HT1080 (cell line): ENCODE measurements at places on chromosomes 3 and 15.
A peak's percentile ranks its signal among the peaks of the same experiment; 100 is the strongest.

- DNase-seq, result peak; percentile 33
These were observed 471.8 kb downstream of the MFSD1 start for GRCh38 chr3:159273608-159274007.

DNA sequence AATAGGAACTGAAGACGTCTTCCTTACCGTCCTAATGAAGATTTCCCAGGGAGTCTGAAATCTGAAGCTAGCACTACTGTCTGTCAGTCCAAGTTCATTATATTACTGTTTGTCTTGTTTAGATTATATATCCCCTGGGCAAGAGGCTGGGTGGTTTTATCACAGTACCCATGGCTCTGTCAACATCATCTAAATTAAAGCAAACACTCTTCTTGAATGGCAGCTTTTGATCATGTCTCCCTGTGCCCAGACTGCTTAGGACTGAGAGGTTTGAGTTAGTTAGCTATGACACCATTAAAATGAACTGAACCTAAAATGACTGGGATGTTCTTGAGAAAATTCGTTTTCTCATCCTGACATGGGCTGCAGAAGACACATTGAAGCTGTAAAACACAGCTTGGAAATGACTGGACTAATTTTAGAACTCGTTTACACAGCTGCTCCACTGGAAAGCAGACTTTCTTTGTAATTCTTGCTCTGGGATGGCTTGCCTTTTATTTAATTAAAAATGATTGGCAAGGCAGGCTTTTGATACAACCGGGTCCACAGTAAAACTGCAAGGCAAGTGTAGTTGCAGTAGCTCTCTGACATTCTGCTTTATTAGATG lies 243.5 kb downstream of the MFSD1 start:
- no peak for DNase-seq

- no peak for DNase-seq
These were observed 314.5 kb upstream of the COL8A1 start for GRCh38 chr3:99323940-99324339.

DNA sequence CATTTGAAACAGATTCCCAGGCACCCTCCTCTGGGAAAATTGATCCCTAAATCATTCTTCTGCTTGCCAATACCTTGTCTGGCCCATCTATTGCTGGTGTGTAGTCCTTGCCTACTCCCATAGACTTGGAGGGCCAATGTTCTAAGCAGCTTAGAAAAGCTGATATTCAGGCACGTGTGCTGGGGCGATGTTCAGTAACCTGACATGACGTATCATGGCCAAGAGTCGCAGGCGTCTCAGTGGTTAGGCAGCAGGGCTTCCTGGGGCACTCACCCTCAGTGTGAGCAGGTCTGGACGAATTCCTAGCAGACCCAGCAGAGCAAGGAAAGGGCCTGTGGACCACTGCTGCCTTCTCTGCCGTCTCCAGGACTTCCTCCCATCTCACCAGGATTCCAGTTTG lies 21.6 kb downstream of the EPHB1 start:
- no peak for DNase-seq

DNA sequence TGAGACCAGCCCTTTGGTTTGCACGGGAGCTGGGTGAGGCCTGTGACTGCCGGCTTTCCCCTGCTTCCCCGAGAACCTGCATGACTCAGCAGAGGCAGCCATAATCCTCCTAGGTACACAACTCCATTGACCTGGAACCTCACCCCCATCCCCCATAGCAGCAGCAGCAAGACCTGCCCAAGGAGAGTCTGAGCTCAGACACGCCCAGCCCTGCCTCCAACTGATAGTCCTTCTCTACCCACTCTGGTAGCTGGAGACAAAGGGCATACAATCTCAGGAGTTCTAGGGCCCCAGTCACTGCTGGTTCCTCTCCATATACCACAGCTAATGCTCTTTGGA lies 141.0 kb upstream of the ARHGEF26 start:
- peak; percentile 37 for DNase-seq

DNA sequence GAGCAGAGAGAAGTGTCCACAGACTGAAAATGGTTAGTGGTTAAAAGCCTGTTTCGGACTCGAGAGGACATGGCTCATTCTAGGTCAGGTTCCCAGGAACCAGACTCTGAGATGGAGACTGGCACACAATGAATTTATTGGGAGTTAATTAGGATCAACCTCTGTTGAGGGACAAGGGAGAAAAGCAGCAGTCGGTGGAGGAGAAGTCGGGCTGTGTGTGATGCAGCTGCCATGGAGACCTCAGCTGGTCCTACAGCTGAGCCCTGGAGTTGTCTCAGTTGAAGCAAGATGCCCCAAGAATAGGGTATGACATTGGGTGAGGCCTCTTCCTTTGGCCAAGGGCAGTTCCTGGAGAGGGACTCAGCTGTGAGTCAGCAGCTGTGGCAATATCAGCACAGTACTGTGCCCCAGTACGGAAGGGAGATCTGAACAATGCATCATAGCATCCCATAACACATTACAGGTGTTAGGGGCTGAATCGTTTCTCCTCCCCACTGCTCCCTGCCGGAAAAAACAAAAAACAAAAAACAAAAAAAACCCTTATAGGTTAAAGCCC lies 105.4 kb downstream of the ABHD5 start:
- peak; percentile 78 for DNase-seq

DNA sequence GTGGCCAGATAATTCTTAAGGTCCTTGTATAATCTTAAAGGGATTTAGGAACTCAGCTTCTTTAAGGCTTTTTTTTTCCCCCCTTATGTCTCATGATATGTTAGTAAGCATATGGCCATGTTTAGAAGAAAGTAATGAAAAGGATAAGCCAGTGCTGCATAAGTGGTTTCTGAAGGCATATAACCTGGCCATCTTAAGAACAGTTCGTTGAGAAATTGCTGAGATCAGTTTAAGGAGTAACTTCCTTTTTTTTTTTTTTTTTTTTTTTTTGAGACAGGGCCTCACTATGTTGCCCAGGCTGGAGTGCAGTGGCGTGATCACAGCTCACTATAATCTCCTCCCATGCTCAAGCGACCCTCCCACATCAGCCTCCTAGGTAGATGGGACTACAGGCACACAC lies 51.7 kb downstream of the UBE2E2 start:
- no peak for DNase-seq

DNA sequence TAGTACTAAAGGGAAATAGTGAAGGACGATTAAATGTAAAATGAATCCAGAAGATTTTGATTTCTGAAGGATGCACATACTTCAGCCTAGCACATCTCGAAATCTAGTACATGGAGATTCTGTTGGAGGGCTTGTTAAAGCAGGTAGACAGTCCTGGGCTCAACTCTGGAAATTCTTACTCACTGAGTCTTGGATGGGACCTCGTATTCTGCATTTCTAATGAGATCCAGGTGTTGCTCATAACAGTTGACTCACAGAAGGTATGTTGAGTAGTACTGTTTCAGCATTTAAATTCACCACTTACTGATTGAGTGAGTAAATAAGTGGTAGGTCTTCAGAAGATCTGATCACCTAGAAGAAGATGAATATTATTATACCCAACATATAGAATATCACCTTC lies 623.4 kb upstream of the SGO1 start:
- DNase-seq, result no peak

GRCh38 chr3:47000198-47000815 lies 20.8 kb downstream of the NBEAL2 start:
- peak; percentile 59 for DNase-seq

DNA sequence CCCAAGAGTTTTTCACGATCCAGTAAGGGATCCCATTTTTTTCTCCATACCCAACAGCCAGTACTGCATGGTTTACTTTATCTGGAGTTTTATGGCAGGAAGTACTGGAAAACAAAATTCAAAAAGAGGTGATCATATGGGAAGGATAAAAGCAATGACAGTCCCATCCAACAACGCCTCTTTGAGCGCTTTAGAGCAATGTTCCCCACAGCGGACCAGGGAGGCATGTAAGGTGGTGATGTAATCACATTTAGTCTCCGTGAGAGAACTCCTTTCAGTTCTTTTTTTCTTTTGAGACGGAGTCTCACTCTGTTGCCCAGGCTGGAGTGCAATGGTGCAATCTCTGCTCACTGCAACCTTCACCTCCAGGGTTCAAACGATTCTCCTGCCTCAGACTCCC lies 21.8 kb downstream of the CTSH start:
- no peak for DNase-seq

DNA sequence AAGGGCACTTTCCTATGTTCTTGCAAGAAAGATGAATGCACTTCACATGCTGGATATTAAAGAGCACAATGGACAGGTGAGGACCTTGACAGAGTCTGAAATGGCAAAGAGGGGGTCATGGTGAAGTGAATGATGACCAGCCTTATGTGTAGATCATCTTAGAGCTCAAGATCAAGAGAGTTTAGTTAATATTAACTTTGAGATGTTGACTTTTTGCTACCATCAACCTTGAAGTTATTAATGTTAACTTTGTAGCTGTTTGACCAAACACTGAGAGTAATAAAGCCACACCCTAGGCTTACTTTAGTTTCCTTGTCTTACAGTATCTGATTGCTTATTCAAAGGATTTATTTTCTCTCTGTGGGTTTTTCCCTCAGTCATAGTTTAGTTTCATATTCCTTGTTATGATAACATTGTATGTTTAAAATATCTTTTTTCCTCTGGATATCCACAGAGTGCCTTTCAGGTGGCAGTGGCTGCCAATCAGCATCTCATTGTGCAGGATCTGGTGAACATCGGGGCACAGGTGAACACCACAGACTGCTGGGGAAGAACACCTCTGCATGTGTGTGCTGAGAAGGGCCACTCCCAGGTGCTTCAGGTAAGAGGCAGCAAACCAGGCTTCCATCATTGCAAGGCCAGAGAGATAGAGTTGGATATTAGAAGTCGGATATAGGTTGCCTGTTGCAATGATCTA lies 5.4 kb downstream of the NFKBIZ start:
- no peak for DNase-seq

- DNase-seq, result no peak
These were observed 38.3 kb downstream of the SAXO2 start for GRCh38 chr15:82300883-82301282.

DNA sequence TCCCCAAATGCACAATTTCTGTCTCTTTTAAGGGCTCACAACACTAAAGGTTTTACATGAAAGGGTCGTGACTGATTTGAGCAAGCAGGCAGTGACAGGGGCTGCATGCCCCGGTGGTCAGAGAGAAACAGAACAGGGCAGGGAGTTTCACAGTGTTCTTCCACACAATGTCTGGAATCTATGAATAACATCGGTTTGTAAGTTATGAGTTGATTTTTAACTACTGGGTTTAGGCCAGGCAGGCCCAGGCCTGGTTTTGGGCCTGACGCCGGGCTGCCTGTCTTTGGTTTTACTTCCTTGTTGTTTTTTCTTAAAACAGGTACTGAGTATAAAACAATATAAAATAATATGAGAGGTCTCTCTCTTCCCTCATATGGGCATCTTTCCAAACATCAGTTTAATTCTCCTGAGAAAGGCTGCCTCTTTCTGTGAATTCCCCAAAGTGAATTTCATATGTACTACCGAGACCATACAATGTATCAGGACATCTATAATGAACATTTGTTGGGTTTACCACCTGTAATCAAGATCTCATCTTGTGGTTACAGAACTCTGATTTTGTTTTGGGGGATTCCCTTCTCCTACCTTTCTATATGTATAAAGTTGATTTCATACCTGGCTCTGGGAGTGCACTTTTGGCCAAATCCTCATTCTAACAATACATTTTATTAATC lies 74.4 kb downstream of the CD200 start:
- DNase-seq, result no peak

DNA sequence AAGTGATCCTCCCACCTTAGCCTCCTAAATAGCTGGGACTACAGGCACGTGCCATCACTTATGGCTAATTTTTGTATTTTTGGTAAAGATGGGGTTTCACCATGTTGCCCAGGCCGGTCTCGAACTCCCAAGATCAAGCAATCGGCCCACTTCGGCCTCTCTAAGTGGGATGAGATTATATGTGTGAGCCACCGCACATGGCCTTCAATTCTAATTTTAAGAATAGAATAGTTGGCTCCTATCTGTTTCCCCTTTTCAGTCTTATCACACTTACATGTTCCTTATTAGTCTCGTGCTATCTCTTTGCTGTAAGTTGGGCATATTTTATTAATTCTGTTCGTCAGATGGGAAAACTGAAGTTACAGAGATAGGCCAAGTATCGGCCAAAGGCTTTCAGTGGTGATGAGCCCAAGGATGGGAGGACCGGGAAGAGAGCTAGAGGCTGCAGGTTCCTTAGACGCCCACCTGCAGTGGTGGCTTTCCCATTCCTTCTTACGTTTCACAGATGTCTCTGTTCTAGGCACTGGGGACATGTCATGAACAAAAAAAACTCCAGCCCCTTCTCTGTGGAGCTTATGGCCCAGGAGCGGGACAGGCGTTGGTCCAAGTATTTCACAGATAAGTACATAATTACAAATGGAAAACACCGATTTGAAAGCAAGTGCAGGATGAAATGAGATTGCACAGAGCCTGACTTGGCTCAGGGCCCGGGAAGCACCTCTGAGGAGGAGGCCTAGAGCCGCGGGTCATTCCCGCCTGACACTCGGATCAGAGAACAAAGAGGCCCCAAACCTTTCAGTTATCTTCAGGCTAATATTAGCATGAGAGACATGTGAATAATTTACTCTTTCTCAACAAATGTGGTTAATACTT lies 91.1 kb upstream of the KLF13 start:
- DNase-seq, result no peak

GRCh38 chr3:146581080-146581601 lies 24.0 kb downstream of the PLSCR5 start:
- no peak for DNase-seq

GRCh38 chr15:26177816-26178215 lies 314.7 kb upstream of the ATP10A start:
- no peak for DNase-seq

DNA sequence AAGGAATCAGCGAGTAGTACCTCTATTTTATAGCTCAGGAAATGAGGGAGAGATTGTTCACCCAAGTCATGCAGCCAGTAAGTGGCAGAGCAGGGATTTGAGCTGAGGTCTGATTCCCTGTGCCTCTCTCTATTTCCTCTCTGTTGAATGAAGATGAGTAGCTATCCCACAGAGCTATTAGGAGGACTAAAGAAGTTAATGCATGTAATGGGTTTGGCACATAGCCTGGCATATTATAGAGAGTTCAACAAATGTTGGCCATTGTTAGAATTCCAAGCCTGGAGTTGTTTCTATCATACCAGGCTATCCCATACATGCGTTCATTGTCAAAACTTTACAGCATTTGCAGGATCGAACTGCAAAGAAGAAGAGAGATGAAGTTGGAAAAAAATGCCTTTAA lies 21.8 kb upstream of the KLHL6 start:
- no peak for DNase-seq

DNA sequence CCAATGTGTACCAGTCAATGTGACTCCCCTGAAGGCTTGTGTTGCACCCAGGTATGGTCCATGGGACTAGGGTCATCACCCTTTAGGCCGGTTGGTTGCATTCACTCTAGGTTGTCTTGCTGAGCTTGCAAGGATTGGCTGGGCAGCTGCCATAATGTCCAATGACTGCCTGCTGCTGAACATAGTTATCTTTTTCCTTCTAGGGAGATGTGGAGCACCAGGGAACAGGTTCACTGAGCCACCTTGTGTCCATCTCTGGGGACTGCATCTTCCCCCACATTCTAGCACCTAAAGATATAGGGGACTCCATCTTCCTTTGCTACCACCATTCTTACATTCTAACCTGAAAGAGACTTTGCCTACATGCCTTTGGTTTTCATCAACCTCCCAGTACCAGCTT lies 580.4 kb upstream of the TBL1XR1 start:
- peak; percentile 66 for DNase-seq

GRCh38 chr3:26368312-26368711 lies 254.3 kb upstream of the LRRC3B start:
- DNase-seq, result no peak

- DNase-seq, result no peak
These were observed 844.5 kb downstream of the TBL1XR1 start for GRCh38 chr3:176352716-176353334.
